ENCODE measurements at places on chromosomes 6 and 20.

DNA sequence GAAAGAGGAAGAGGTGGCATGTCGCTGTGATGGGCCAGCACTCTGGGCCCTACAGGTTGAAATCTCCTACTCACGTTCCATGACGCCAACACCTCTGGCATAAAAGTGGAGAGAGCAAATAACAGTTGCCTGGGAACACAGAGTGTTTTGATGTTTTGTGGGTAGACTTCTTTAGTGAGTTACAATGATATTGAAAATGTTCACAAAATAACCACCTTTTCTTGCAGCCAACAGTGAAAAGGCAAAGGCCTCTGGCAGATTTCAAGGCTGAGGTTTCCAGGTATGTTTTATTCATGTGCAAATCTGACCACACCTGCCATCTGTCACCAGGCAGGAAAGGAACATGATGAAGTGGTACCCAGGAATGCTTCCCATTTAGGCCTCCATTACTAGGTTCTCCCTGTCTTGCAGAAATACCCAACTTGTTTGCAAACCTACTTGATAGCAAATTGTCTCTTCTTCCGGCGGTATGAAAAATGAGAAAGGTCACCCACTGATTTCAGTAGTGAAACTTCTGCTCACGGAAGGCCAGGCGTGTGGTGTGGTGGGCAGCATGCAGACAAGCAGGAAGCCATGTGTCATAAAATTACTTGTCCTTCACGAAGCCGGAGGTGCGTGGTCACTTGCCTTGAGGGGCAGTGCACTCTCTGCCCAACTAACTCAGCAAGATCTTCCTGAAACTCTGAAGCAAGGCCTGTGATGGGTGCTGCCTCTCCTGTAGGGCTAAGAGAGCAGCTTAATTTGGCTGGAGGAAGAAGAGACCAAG is 299.1 kb upstream of the PRDM1 start:
- no peak for DNase-seq

- no peak for DNase-seq
These were observed 15.2 kb downstream of the RSPH4A start for GRCh38 chr6:116631379-116631990.

GRCh38 chr6:107560657-107561056 is 70.7 kb downstream of the SOBP start:
- DNase-seq = no peak

DNA sequence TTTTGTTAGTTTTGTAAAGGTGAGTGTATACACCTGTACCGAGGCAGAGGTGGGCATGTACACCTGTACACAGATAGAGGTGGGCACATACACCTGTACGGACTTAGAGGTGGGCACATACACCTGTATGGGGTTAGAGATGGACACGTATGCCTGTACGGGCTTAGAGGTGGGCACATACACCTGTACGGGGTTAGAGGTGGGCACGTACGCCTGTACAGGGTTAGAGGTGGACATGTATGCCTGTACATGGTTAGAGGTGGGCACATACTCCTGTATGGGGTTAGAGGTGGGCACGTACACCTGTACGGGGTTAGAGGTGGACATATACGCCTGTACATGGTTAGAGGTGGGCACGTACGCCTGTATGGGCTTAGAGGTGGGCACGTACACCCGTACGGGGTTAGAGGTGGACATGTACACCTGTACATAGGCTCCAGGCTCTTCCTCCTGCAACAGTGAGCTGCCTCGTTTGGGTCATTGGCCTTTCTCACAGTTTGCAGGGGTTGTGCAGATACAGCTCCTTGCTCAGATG is 63.7 kb downstream of the PHACTR3 start:
- DNase-seq = no peak

- DNase-seq = no peak
These were observed 85.4 kb upstream of the PRSS16 start for GRCh38 chr6:27161946-27162603.

DNA sequence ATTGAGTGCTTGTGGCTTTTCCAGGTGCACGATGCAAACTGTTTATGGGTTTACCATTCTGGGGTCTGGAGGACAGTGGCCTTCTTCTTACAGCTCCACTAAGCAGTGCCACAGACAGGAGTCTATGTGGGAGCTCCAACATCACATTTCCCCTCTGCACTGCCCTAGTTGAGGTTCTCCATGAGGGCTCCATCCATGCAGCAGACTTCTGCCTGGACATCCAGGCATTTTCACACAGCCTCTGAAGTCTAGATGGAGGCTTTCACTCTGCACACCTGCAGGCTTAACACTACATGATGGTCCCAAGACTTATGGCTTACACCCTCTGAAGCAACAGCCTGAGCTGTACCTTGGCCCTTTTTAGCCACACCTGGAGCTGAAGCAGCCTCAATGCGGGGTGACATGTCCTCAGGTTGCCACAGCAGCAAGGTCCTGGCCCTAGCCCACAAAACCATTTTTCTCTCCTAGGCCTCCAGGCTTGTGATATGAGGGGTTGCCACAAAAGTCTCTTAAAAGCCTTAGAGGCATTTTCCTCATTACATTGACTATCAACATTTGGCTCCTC is 552.2 kb downstream of the TFAP2A start:
- no peak for DNase-seq

GRCh38 chr6:17707371-17707651 is 586 bp upstream of the NUP153 start:
- no peak for DNase-seq

DNA sequence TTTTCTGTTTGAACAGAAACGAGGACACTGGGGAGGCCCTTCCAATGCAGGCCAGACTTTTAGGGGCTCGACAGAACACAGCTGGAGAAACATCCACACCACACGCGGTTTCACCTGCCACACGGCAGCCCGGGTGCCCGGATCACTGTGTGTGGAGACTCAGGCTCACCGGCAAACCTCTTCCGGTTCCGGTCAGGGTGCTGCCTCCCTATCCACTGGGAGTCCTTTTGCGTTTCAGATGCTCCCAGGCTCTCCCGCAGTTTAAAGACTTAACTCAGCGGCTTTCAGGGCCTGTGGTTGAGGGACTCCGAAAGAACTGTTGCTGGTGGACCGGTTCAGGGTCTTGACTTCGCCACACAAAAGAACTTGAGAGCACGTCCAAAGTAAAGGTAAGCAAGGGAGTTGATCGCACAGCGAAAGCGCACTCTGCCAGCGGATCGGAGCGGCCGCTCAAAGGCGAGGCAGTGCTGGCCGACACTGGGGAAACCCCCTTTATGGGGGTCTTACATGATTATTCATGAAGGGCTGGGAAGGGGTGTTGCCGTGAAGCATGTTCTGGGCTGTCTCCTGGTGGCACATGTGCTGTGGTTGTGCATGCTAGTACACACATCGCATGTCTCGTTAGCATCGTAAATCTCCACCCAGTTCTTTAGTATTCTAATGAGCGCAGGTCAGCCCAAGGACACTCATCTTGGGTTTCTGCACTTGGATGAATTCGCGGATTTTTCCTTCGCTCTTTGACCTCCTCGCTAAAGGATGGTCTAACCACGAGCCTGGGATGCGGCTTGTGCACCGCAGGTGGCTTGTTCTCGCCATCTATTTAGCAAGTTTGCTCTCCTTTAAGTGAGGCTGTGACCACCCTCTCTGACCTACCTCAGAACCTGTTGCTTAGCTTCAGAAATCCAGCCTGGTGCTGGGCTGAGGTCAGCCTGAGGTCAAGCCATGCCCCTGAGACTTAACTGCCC is 180.3 kb downstream of the CDH26 start:
- no peak for DNase-seq

GRCh38 chr6:7721649-7722048 is 4.2 kb upstream of the BMP6 start:
- DNase-seq = no peak

DNA sequence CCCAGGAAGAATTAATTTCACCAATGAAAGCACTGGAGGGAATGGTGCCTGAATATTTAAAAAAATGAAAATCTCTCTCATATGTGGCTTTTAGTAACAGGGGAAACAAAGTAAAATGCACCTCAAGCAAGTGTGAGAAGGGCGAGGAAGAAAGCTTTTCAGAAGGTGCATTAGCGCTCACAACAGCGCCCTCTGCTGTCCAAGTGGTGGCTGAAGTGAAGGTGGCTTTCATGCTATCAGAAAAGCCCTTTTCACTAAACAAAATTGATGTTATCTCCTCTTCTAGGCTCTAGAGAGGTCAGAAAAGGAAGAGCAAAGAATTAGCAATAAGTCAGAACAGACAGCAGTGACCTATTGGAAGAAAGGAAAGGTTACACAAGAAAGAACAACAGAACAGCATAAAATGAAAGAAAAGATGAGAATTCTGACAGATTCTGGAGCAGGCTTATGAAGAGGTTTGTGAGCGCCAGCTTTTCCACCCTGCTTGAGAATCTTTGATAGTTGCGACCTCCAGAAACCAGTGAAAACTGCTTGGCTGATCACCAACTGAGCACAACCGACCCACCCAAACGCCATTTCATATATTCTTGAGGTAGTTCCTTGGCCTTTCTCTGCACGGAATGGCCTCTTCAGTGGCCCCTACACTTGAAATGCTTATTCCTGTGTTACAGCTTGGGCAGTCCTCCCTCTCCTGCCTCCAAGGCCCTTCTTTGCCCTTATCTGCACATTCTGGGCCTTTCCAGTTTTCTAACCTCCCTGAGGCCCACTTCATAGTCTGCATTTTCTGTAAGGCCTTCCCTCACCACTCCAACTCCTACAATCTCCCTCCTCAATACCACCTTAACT is 45.3 kb downstream of the SMLR1 start:
- no peak for DNase-seq

DNA sequence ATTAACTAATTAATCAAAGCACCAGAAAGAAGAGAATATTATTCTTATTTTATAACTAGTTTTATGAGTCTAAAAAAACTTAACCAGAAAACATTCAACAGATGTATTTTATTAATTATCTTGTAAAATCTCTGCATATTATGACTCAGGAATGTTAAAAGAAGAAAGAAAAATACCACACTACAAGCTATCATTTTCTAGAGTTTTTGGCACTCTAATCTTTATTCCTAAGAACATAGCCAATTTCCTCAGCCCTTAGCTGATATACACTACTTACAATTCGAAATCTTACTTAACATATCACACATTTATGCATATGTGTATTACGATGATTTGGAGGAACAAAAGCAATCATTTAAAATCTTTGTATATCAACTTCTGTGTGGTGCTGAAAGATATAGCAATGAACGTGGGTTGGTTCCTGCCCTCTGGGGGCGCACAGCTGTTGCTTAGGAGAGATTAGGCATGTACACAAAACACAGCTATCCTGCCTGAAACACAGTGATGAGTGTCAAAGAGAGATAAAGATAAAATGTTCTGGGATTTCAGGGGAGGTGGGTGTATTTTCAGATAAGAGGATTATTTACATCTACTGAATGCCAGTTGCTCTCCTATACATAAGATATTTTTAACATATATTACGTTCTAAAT is 404.5 kb downstream of the SYNE1 start:
- DNase-seq = no peak

GRCh38 chr6:14280766-14281293 is 163.3 kb downstream of the CD83 start:
- no peak for DNase-seq

DNA sequence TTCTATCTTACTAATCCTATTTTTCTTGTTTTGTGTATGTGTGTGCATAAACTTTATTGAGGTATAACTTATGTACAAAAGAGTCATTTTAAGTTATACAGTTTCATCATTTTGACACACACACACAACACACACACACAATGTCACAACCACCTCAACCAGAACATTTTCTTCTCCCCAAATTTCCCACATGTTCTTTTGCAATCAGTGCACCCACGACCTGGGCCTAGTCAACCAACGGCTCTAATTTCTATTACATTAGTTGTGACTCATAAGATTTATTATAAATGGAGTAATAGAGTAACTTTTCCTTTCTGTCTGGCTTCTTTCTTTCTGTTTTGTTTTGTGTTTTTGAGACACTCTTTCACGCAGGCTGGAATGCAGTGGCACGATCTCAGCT is 9.8 kb upstream of the POM121L2 start:
- no peak for DNase-seq

DNA sequence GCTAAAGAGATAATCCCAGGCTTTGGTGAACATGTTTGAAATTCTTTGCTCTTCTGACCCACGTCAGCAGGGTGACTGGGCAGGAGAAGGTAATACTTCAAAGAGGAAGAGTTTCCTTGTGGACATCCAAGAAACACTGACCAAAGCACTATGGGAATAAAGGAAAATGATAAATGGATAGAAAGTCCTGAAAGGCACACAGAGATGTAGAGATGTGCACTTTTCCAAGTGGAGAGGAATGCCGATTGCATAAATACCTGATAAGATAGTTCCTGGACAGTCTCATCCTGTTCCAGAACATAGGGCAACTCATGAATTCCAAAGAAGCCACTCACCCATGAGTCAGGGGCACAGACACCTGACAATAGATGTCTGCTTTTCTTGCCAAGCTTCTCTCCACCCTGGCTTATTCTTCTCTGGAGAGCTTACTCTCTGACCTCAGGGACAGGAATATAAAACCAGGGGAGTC is 191.3 kb upstream of the FOXA2 start:
- no peak for DNase-seq

GRCh38 chr6:16481697-16482399 is 243.5 kb downstream of the GMPR start:
- no peak for DNase-seq

DNA sequence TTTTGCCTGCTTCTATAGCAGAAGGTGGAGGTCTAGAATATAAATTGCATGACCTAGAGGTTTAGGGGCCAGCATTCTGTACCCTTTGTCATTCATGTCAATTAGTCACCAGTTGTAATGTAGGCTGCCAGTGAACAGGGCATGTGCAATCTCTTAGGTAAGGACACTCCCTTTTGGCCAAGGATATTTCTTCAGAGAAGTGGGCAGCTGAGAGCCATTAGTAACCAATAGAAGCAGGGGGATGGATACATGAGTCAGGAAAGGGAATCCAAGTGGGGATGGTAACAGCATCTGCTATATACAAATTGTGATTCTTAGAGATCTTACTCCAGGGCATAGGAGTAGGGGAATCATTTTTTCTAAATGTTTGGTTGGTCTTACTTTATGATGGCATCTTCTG is 494.2 kb upstream of the JAG1 start:
- DNase-seq = no peak

DNA sequence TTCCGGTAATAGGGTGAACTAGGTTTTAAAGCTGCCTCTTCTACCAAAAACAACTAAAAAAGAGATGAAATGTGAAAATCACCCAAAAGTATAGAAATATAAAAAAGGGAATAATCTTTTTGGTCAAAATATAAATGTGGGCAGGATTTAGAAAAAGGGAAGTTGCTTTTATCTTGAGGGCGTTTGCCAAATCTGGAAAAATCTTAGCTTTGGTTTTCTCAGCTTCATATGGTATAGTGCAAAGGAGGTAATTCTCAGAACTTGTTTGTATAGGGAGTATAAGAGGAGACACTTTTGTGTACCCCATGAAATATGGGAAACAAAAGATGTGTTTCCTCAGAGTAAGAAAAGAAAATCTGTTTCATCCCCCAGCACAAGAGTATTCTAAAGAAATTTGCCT is 54.2 kb upstream of the TRIM26 start:
- no peak for DNase-seq
